ENCODE measurements at places on chromosomes 2 and 18.

GRCh38 chr2:33903701-33904100 is 304.6 kb upstream of the FAM98A start:
- DNase-seq: no peak

- no peak for DNase-seq
Measured at GRCh38 chr2:234476766-234477165, 20.1 kb downstream of the ARL4C start.

- DNase-seq: no peak
Measured at GRCh38 chr18:60389314-60389713, 16.7 kb upstream of the MC4R start.

DNA sequence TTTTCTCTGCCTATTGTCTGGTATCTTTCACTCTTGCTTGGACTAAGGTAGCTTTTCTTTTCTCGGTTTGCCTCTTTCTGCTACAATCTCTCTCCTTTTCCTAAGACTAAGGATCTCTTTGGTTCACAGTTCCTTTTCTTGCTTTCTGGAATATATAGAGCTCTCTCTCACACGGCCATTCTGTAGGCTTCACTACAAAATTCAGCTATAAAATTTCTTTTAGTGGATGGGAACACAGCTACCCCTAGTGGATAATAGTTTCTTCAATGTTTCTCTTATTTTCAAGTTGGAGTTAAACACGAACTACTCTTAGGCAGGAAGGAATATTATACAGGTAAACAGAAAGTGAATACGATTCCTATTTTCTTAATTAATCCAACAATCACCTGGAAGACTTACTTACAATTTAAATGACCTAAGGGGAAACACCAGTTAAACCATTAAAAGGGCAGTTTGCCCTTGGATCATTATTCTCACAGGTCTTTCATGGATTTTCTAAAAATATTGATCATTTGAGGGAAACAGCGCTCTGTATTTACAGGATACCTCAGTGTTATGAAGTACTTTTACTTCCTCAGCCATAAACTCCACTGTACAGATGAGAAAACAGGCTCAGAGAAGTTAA is 140.5 kb downstream of the LRP2 start:
- no peak for DNase-seq

- DNase-seq: no peak
Measured at GRCh38 chr18:3478262-3478978, 28.4 kb downstream of the TGIF1 start.

DNA sequence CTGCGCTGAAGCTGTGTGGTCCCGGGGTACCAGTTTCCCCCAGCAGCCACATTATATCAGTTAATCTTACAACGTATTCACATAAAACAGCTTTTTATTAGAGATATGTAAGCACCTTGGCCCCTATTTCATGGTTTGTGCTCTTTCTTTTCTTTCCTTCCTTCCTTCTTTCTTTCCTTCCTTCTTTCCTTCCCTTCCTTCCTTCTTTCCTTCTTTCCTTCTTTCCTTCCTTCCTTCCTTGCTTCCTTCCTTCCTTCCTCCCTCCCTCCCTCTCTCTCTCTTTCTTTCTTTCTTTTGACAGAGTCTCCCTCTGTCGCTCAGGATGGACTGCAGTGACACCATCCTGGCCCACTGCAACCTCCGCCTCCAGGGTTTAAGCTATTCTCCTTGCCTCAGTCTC is 3.7 kb upstream of the METAP1D start:
- no peak for DNase-seq

- no peak for DNase-seq
Measured at GRCh38 chr2:129404000-129404685, 575.3 kb upstream of the RAB6C start.

All from activated CD8-positive, alpha-beta memory T cell treated with anti-CD3 and anti-CD28 coated beads for 1 hour (primary cell).